ENCODE measurements at places on chromosomes 13 and 19.
A peak's percentile ranks its signal among the peaks of the same experiment; 100 is the strongest.

- no peak for DNase-seq
Observed at GRCh38 chr19:54517483-54517882, 14.9 kb downstream of the LAIR2 start.

GRCh38 chr13:46949211-46949610, 52.4 kb upstream of the HTR2A start:
- DNase-seq: no peak

DNA sequence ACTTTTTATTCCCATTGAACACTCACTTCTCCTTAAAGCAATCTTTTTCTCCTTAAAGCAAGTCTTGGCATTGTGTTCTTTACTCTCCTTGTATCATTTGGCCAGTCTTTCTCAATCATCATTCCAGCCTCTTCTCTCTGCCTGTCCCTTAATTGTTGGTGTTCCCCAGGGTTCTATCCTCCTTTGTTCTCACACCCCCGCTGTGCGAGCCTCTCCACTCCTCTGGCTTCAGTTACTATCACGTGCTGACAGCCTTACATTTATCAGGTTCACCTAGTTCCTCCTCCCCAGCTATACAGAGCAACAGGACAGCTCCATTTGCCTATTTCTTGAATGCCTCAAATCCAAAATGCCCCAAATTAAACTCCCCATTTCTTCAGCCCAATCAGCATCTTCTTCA, 24.6 kb downstream of the CYSLTR2 start:
- DNase-seq: no peak

DNA sequence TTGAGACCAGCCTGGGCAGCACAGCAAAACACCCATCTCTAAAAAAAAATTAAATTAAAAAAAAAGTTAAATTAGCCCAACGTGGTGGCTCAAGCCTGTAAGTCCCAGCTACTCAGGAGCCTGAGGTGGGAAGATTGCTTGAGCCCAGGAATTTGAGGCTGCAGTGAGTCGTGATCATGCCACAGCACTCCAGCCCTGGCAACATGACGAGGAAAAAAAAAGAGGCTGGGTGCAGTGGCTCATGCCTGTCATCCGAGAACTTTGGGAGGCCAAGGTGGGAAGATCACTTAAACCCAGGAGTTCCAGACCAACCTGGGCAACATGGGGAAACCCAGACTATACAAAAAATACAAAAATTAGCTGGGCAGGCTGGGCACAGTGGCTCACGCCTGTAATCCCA, 2.2 kb upstream of the TMEM161A start:
- DNase-seq: no peak

DNA sequence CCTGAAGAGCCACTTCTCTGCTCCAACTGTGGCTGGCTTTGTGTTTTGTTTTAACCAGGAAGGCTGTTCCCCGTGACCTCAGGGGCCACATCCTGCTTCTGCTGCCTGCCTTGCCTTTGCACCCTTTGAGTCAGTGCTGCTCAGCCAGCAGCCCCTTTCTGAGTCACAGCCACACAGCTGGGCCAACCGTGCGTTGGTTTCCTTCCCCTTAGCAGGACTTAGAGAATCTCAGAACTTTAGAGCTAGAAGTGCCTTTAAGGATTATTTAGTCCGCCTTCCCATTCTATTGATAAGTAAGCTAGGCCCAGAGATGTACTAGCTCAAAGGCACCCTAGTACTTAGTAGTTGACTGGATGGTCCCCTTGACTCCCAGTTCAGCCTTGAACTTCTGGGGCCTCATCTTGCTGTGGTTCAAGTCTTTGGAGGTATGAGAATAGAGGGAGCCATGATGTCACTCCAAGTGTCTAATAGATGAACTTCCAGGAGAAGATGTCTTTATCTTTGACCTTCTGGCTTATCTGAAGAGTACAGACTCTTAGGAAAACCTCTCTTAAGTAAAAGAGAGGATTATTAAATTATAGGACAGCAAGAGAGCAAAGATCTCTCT, 8.0 kb downstream of the RGCC start:
- peak; percentile 64 for DNase-seq

GRCh38 chr19:38024992-38025908, 118.2 kb downstream of the SIPA1L3 start:
- no peak for DNase-seq

DNA sequence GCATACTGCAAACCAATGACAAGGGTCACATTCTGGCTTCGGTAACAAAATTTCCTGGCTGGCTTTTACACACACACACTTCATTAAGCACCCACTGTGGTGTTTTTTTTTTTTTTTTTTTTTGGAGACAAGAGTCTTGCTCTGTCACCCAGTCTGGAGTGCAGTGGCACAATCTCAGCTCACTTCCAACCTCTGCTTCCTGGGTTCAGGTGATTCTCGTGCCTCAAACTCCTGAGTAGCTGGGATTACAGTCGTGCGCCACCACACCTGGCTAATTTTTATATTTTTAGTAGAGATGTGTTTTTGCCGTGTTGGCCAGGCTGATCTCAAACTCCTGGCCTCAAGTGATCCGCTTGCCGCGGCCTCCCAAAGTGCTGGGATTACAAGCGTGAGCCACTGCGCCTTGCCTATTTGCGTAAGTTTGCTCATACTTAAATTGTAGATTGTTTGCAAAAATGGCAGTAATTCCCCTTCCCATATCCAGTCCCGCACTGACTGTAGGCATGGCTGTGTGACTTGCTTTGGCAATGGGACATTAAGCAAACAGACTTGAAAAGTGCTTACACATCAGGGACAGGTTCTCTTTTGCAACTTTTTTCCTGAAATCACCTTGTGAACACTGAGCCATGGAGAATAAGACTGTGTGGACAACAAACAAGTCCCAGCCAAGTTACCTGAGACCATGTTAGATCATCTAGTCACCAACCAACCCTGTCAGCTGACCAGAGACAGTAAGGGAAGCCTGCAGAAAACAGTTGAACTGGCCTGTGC, 42.1 kb upstream of the EBPL start:
- DNase-seq: no peak

GRCh38 chr19:34359954-34360315, 5.1 kb upstream of the GPI start:
- no peak for DNase-seq

DNA sequence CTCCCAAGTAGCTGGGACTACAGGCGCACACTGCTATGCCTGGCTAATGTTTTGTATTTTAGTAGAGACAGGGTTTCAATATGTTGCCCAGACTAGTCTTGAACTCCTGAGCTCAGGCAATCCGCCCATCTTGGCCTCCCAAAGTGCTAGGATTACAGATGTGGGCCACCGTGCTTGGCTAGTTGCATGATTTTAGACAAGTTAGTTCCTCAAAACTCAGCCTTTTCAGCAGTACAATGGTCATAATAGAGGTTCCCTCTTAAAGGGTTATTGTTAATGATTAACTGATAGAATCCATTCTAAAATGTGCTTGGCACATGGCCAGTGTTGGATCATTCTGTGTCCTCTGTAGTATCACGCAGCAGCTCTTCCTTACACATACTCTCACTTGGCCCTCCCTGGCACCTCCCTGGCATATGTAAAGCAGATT, 19.5 kb upstream of the IFT88 start:
- no peak for DNase-seq

GRCh38 chr19:54668353-54668752, 5.6 kb downstream of the LILRB4 start:
- DNase-seq: no peak

DNA sequence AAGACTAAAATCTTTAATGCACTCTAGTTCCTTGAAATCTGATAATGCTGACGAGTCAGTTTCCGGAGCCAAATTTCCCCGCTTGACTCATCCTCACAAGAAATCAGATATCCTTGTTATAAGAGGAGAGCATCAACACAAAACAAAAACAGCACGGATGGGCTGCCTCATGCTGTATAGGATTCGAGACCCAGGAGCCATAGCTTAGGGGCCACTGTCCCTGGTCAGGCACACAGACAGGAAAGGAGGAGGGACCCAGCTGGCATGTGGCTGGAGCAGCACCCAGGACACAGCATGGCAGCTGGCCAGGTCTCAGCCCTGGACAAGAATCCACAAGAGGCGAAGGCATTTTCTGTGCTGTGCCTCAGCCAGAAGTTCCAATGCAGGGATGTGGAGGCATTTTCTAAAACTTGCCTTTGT, 110.2 kb upstream of the SPATA13 start:
- no peak for DNase-seq

GRCh38 chr19:2556221-2557092, 80.5 kb downstream of the GADD45B start:
- DNase-seq: no peak

- DNase-seq: no peak
Observed at GRCh38 chr13:37700887-37701286, 102.3 kb upstream of the POSTN start.

GRCh38 chr13:103184413-103184812, 118.2 kb upstream of the SLC10A2 start:
- no peak for DNase-seq

- no peak for DNase-seq
Observed at GRCh38 chr19:22616659-22617058, 17.5 kb upstream of the ZNF492 start.

DNA sequence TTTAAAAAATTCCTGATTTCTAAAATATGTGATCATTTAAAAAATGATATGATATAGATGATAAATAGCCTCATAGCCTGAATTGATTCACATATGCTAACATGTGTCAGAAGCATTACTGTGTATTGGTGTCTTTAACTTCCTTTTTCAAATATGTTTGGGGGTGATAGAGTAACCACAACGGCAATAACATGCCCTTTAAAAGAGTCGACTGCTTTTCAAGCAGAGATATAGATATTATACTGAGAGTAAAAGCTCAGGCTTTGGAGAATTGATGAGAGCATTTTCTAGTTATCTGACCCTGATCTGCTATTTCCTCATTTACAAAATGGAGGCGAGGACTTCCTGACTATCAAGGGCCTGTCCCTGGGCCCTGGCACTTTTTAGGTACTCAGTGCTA, 260.5 kb downstream of the DCT start:
- DNase-seq: no peak

GRCh38 chr19:12843999-12844732, 5.9 kb downstream of the MAST1 start:
- no peak for DNase-seq

- DNase-seq: no peak
Observed at GRCh38 chr13:61466280-61466679, 50.6 kb upstream of the PCDH20 start.

DNA sequence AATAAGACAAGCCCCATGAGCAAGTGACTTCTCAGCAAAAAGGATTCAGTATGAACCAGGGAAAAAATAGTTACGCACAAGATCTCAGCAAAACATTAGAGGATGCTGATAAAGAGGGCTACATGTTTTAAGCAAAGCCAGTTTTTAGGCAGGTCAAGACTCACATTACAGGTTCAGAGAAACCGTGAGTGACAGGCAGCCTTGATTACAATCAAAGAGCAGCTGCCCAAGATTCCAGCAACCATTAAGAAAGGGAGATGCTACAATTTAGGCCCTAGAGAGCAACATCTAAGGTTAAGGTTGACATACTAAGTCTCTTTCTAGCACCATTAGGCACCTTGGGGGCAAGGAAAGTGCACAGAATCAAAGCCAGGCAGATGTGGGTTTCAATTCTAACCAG, 2.8 kb upstream of the SLC7A1 start:
- DNase-seq: no peak

GRCh38 chr13:25719666-25720065, 332.1 kb downstream of the SHISA2 start:
- DNase-seq: no peak

GRCh38 chr13:60335531-60335930, 61.5 kb upstream of the TDRD3 start:
- no peak for DNase-seq

DNA sequence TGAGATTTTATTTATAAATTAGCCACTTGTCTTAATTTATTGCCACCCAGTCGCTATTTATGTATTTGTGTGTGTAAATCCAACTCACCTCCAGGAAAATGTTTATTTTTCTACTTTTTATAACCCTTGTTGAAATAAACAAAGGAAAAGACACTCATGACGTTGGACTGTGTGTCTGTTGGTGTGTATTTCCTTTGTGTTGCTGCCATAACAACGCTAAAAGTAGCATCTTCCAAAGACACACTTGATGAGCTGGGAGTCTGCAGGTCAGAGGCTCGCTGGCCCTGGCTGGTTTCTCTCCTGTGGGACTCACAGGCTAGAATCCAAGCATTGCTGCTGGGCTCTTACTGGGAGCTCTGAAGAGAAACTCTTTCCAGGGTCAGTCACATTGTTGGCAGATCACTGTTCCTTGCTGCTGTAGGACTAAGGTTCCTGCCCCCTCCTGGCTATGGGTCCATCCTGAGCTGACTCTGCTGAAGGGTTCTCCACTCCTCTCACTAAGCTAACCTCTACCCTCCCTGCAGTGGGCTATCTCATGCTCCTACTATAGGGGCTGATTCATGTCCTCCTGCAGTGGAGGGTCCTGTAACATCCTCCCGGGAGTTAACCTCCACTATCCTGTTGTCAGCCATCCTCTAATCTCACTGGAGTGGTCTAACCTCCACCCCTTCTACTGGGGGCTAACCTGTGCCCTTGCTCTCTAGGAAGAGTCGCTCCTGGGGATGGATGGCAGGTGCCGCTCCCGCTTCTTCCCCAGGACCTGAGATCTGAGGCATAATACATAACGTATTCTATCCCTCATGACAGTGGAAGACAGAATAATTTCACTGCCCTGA, 2.1 kb downstream of the IFNL2 start:
- DNase-seq: no peak

DNA sequence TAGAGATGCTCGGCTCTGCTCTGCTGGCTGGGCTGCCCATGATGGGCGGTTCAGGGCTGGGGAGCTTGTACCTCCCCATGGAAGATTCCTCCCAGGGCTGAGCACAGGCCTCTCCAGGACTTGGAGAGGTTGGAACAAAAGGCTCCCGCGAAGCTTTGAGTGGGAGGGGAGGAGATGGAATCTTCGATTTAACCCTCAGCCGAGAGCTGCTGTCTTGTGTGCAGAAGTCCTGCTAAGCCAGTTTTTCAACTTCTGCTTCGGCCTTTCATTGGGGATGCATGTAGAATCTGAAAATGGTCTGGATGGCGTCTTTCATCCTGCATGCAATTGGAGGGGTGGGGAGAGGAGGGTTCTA, 163.3 kb downstream of the KDM4B start:
- no peak for DNase-seq

- no peak for DNase-seq
Observed at GRCh38 chr13:114099191-114099590, 33.2 kb downstream of the RASA3 start.

DNA sequence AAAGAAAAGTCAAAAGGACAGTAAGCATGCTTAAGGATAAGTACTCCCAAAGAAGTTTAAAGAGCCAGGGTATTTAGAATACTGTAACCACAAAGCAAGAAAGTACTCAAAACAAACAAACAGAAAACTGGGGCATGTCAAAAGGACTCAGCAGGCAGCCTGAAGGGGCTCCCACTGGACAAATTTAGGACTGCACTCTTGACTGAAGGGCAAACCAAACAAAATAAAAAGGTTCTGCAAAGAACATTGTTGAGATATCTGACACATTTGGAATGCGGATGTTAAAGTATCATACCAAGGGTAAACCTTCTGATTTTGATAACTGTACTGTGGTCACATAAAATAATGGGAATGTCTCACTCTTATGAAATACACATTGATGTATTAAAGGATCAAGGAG, 157.4 kb downstream of the TNFSF13B start:
- DNase-seq: no peak

- DNase-seq: no peak
Observed at GRCh38 chr13:84821261-84821660, 939.0 kb upstream of the SLITRK1 start.

GRCh38 chr19:46861691-46862502, 1.1 kb downstream of the ARHGAP35 start:
- no peak for DNase-seq

- no peak for DNase-seq
Observed at GRCh38 chr19:20969498-20969897, 46.4 kb downstream of the ZNF85 start.

- no peak for DNase-seq
Observed at GRCh38 chr19:42471554-42472249, 29.0 kb upstream of the CXCL17 start.
